A549 treated with ZK216348 at 1 μM for 4 hours (cell line): ENCODE measurements at places on chromosomes 2 and 18. TPM values are rescaled to one million over a fixed set of nuclear protein-coding genes. Genes with fewer than 3 reads are reported as not detected.

The CCDC148 gene
- 0.17 to 0.81 TPM (median 0.40 TPM) in 4 of 5 replicates, not detected in the other for total RNA-seq

The CRACDL gene
- total RNA-seq: 2.0 to 3.4 TPM (median 2.5 TPM) in 5 replicates

The RAB27B gene
- total RNA-seq: 10.2 to 14.7 TPM (median 12.6 TPM) in 5 replicates

The ASIC4 gene
- 0.08 to 0.17 TPM (median 0.09 TPM) in 4 of 5 replicates, not detected in the other for total RNA-seq

The MDH1B gene
- total RNA-seq: 1.6 to 2.5 TPM (median 1.7 TPM) in 5 replicates

The KCNE4 gene
- 0.53 to 0.92 TPM (median 0.70 TPM) in 5 replicates for total RNA-seq

The NETO1 gene
- total RNA-seq: not detected in 5 replicates

The WNT10A gene
- total RNA-seq: 0.19 to 0.31 TPM in 2 of 5 replicates, not detected in the others

The SSB gene
- 123 to 256 TPM (median 141 TPM) in 5 replicates for total RNA-seq

The IGFBP5 gene
- 0.08 to 0.24 TPM (median 0.20 TPM) in 5 replicates for total RNA-seq

The AQP12B gene
- total RNA-seq: not detected in 5 replicates

The SP140 gene
- 0.22 to 0.39 TPM in 2 of 5 replicates, not detected in the others for total RNA-seq

The UGT1A4 gene
- not detected in 5 replicates for total RNA-seq

The STAT4 gene
- total RNA-seq: 3.3 to 5.7 TPM (median 4.1 TPM) in 5 replicates

The COL3A1 gene
- 0.11 to 0.28 TPM (median 0.15 TPM) in 5 replicates for total RNA-seq

The KIF3C gene
- 42.2 to 61.9 TPM (median 51.4 TPM) in 5 replicates for total RNA-seq

The DNAJC10 gene
- total RNA-seq: 40.5 to 81.9 TPM (median 77.3 TPM) in 5 replicates

The CFAP53 gene
- total RNA-seq: 0.19 to 0.62 TPM (median 0.35 TPM) in 5 replicates
